ENCODE measurements at places on chromosomes 13 and 19.

DNA sequence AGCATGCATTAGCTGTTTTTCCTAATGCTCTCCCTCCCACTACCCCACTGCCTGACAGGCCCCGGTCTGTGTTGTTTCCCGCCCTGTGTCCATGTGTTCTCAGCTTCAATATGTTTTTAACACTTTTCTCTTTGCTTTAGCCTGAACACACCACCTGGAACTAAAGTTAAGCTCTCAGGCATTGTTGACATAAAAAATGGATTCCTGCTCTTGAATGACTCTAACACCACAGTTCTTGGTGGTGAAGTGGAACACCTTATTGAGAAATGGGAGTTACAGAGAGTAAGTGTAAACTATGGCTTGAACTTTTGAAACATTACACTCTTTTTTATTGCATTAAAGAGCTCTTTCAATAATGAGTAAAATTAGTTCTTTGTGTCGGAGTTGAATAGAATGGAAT, 70.1 kb downstream of the TDRD3 start:
- DNase-seq: no peak

DNA sequence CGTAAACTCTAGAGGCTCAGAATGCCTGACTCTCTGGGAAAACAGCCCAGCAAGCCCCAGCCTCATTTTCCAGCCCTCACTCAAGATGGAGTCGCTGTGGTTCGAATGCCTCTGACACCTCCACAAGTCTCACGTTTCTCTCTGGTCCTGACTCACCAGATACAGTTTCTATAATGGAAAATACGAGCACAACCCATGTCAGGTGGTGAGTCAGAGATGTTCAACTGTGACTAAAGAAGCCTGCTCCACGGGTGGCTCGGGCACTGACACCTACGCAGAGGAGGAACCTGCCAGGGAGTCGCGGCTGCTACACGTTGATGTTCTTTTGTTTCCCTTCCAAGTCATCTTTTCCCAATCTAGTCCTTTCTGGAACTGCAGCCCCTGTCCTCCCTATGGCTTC, 87.1 kb upstream of the STK24 start:
- no peak for DNase-seq

DNA sequence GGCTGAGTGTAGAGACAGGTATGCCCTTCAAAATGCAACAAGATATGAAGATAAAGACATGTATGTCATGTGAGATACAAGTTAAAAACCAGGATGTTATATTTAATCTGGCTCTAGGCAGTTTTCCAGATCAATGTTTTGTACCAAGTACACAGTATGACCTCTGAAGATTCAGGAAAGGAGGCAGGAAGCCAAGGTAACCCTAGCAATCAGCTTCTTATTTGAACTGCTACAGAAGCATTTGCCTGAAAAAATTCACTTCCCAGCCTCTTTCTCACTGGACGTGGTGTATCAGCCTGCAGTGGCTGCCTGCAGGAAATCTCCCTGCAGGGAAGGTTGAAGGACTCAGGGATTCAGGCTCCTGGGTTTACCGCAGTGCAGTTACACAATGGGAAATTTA, 24.1 kb downstream of the OLFM4 start:
- DNase-seq: no peak

GRCh38 chr13:80502359-80502758, 161.4 kb upstream of the SPRY2 start:
- no peak for DNase-seq

GRCh38 chr13:37429976-37430375, 168.6 kb downstream of the POSTN start:
- no peak for DNase-seq

GRCh38 chr19:4911314-4911713, 2.0 kb downstream of the UHRF1 start:
- no peak for DNase-seq

DNA sequence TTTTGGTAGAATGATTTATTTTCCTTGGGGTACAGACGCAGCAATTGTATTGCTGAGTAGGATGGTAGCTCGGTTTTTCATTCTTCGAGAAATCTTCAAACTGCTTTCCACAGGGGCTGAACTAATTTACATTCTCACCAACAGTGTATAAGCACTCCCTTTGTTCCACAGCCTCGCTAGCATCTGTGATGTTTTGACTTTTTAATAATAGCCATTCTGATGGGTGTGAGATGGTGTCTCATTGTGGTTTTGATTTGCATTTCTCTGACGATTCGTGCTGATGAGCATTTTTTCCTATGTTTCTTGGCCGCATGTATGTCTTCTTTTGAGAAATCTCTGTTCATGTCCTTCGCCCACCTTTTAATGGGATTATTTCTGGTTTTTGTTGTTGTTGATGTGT, 54.8 kb upstream of the UQCRFS1 start:
- no peak for DNase-seq

GRCh38 chr19:34120846-34121639, 51.3 kb upstream of the LSM14A start:
- DNase-seq: no peak

DNA sequence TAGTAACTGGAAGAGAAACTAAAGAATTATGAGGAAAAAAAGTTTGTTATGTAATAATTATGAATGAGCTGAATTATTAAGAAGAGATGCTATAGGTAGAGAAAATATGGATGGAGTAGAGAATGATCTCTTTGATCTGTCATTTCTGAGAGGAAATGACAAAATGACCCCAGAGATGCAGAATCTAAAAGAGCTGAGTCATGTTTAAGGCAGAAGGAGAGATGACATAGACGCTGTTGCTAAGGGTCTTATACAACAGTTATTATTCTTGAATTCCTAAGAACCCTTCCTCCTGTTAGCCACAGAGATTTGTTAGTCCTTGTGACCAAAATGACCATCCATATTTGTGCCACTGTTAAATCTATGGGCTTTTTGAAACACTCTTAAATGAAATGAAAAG, 58.3 kb upstream of the FREM2 start:
- no peak for DNase-seq

DNA sequence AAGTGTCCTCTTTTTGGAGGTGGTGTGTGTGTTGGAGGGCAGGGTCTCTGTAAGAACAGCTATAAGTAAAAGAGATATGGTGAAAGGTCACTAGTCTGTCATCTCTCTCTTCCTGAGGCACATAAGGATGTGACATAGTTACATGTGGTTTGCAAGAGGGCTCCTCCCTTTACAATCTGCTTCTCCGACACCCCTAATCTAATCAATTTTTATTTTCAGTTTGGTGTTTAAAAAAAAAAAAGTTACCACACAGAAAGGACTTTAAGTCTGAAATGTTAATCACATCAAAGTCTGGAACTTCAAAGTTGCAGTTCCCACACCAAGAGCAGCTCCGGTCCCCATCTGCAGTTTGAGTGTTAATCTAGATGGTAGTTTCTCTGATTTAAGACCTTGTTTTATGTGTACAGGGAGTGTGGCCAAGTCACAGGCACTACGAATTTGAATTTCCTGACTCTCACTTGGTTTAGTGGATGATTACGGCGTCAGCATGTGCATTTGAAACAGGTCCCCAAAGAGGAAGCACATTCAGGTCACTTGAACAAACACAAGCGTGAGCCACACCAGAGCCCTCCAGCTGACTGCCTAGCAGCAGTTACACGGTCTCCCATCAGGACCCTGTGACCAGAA, 53.1 kb downstream of the FOXO1 start:
- peak; percentile 17 for DNase-seq

- no peak for DNase-seq
Measured at GRCh38 chr13:20404488-20405222, 121.0 kb downstream of the CRYL1 start.

DNA sequence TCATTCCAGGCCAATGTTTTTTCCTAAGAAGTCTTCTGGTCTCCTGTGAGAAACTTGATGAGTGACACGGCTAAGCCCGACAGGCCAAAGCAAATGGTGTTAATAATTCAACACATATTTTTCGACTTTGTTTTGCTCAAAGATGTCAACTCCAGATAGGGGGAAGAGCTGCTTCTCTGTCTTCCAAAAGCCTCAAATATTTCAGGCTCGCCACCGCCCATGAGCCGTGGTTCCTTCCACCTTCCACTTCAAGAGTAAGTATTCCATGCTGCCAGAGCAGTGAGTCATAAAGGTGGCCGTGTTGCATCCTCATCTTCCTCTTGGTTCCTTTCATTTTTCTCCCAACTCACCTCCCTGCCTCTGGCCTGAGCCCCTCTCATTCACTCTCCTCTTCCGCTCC, 272.6 kb downstream of the EFNB2 start:
- DNase-seq: no peak

- no peak for DNase-seq
Measured at GRCh38 chr13:46229251-46229650, 17.5 kb downstream of the LRRC63 start.

DNA sequence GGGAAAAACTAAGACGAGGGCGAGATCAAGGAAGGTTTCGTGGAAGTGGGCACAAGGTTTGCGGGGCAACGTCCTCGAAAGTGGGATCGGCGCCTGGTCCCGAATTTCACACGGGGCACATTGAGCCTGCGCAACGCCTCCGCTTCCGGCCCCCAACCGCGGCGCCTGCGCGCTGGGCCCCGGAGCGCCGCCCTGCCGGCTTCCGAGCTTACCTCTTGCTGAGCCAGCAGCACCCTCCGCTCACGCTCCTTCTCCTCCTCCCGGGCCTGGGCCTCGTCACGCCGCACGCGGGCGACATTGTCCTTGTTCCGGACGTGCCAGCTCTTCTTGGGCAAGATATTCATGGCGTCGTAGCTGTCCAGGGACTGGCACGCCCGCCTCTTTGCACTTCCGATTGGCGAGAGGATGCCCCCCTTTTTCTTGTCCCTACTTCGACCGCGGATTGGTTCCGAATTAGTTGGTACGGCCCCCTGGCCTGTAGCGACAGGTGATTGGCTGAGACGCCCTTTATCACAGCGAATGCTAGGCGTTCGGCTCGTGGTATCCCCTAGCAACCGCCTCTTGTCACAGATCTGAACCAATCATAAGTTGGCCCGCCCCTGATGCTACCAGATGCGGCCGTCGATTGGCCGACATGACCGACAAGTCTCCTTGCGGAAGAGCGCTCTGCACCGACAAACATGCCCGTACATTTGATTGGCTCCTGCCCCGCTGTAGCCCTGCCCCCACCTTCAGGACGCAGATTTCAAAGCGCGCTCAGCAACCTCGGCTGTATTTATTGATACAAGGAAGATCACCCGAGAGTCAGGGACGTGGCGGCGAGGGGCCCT, at the start of gene LENG1:
Gene LENG1 (minus strand): TSS at position 370 of the 830 bp plus-strand sequence. CDS start 26 bp downstream, at position 344.
- DNase-seq: peak; percentile 97

- no peak for DNase-seq
Measured at GRCh38 chr13:98842070-98842469, 89.6 kb upstream of the SLC15A1 start.

GRCh38 chr13:36251526-36251925, 37.2 kb upstream of the SOHLH2 start:
- no peak for DNase-seq

DNA sequence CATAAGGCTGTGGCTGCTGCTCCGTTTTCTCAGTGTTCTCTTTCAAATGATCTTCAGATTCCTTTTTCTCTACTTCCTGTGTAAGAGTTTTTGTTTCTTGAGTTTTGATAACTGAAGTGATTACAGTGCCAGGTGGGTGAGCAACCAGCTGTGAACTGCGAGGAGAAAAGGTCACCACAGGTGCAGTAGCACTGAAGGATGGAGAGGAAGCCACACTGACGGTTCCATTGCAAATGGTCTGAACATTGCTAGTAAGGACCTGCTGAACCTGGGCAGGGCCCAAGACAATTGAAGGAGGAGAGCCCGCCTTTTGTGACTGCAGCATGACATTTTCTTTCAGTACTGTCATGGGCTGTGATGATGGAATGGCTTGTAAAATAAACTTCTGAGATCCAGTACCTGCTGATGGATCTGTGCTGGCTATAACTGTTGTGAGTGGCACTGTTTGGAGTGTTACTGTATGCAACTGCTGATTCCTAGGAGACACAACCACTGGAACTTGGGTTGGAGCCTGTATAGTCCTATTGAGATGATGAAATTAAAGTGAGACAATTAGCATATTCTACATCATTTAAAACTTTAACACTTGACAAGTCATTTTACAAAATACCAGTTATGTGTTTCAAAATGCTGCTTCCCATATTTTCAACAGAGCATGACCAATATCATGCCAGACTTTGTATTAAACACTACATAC, 85.5 kb downstream of the ELF1 start:
- DNase-seq: no peak

DNA sequence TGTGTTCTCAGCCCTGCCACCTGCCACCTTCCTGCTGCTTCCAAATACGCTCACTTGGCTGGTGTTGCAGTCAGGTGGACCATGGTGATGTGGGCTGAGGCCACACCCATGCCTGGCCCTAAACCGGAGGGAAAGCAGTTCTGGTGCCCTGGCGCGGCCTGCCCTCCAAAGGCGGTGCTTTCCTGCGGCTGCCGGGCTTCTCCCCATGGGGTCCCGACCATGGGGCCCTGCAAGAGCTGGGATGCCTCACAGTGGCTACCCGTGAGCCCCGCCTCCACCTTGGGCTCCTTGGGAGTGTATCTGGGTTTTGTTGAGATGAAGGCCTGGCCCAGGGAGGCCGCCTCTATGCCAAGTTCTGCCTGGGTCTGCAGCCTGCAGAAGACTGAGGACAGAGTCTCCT, 73.7 kb downstream of the ERICH6B start:
- DNase-seq: no peak

DNA sequence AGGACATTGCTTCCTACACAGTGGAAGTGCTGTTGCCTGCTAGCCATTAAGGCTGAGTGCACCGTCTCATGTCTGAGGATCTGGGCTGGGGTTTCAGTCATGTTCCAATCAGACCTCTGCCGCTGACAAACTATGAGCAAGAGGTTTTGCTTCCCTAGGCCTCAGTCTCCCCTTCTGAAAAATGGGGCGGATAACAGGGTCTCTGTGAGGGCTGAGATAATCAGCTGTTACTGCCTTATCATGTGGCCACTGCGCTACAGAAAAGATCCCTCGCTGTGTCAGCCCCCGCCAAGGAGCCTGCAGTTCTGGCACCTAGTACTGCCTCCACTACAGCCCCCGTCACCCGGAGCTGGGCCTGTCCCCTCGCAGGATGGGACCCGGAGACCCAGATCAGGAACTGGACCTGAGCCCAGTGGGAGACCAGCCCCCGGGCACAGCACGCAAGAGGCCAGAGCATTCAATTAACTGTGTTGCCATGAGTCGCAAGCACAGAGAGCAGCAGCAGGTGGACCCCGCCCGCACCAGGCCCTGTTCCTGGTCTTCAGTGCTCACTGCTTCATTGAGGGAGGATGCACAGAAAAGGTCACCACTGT, 3.0 kb upstream of the PNKP start:
- no peak for DNase-seq

GRCh38 chr19:51016798-51017683, 2.5 kb downstream of the KLK10 start:
- DNase-seq: no peak

- no peak for DNase-seq
Measured at GRCh38 chr13:110780422-110780821, 66.9 kb downstream of the ING1 start.

Measured in T-helper 2 cell (primary cell).